ENCODE measurements at places on chromosomes 12 and 14.

- DNase-seq, result no peak
Measured at GRCh38 chr12:52573306-52573705, 337 bp downstream of the KRT74 start.

DNA sequence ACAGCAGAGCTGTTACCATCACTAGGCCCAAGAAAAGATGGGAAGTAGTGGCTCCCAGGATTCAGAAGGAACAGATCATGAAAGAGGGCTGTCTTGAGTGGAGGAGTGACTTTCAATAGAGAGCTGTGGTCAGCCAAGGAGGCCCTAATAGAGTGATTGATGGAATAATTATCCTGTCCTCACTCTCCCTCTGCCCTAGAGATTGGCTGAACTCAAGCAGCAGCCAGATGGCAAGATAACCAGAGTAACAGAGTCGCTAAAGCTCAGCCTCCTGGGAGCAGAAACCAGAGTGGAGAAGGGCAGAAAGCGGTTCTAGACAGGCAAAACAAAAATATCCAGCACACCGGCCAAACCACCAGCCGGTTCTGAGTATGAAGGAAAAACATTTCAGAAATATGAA lies 23.1 kb downstream of the GMFB start:
- DNase-seq, result no peak

GRCh38 chr14:91873471-91874415 lies 6.4 kb upstream of the TC2N start:
- DNase-seq, result peak; percentile 42

GRCh38 chr12:54273981-54274380 lies 5.9 kb downstream of the CBX5 start:
- no peak for DNase-seq

DNA sequence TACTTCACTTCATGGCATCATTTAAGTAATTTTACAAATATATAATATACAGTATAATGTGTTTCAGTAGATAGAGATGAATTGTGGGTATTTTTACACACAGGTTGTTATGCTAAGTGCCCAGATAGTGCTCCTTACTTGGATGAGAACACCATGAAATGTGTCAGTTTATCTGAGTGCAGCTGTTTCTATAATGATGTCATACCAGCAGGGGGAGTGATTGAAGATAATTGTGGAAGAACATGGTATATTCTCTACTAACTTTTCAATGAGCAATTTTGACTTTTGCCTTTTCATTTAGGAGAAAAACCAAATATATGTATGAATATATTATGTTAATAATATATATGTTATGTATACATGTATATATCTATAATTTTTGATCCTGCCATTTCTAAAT lies 221.6 kb downstream of the LRRK2 start:
- no peak for DNase-seq

DNA sequence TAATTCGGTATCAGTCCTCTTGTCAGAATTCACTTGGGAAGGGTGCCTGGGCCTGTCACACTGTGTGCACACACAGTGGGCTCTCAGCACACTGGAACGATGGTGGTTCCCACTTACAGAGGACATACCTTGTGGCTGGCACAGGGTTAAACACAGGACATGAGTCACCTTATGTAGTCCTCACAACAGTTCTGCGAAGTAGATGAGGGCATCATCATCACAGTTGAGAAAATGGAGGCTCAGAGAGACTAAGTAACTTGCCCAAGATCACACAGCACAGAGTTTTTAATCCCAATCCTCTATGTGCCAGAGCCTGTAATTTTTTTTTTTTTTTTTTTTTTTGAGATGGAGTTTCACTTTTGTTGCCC lies 90.7 kb downstream of the NINJ2 start:
- DNase-seq, result no peak

DNA sequence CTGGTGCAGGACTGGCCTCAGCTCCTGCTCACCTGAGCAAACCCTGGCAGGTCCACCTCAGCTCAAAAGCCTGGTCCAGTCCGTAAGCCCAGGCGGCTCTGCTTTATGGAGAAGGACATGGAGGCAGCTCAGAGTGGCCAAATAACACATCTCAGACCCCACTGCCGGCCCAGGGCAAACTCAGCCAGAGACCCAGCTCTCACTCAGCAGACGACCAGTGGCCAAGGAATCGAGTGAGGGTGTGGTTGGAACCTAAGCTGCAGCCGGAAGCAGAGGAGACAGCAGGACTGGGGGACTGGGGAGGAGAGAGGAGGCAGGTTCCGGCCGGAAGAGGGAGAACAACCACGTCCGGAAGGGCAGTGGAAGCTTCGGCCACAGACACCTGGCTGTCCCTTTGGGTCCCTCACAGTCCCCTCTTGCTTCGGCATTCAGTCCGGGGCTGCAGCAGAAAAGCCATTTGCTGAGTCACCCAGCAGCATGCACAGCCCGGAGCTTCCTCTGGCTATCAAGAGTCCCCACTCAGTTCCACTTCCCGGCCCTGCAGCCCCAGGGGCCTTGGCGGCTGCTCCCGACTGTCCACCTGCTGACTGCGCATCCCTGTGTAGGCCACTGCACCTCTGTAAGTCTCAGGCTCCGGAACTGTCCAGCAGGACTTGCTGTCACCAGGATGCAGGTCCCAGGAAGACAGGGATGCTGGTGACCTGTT lies 104.0 kb downstream of the CALM1 start:
- DNase-seq, result no peak
